AML-193 (cell line): ENCODE measurements at places on chromosomes 7 and 10.

DNA sequence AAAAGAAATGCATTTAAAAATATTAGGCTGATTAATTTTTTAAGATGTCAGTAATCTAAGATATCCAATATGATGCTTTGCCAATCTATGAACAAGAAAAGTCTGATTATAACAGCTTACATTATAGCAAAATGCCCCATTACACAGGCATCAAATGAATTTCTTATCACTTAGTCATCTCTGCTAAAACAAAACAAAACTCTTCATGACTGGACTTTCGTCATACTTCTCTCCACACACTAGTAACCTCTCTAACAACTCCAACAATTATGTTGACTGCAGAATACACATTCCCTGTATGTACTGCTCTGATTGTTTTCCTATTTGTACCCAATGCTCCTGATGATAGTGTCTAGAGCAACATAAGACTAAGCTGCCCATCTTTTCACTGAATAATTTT lies 3.8 kb upstream of the MKI67 start:
- no peak for DNase-seq

GRCh38 chr10:102714621-102715455 lies at the start of gene SFXN2:
Gene SFXN2 (plus strand): TSS chr10:102714636. CDS start chr10:102726637, 12,001 bp downstream.
- peak; percentile 23 for DNase-seq

- DNase-seq = no peak
Measured at GRCh38 chr10:44589944-44590449, 205.1 kb upstream of the CXCL12 start.

GRCh38 chr7:28808796-28809533 lies 149.2 kb downstream of the TRIL start:
- DNase-seq = no peak

DNA sequence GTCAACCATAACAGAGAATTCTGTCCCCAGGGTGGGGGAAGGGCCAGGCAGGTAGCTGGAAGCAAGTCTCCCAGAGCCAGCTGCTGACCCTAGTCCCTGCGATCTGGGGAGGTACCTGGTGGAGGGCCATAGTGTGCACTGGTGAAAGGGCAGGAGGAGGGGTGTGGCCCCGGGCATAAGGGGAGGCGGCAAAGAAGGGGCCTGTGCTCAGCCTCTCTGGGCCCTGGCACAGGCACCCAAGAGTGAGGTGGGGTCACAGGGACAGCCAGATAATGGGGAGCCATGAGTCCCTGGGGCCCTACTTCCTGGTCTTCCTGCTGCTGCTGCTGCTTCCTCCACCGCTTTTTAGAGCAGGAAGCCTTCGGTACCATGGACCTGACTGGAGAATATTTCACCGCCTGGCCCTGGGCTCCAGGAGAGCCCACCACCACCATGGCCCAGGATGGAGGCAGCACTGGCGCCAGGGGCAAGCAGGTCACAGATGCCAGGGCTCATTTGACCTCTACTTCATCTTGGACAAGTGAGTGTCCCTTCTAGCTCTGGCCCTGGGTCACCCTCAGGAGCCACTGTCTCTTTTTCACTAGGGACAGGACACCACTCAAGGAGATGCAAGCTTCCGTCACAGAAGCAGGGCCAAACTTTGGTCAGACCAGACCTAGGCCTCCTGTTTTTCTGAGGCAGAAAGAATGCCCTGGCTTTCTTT lies at the start of gene ANTXRL:
ANTXRL (plus strand) TSS at position 7 of the 703 bp plus-strand sequence; CDS start at position 273, 266 bp downstream.
- DNase-seq = no peak

GRCh38 chr10:5762531-5762930 lies 50.7 kb downstream of the GDI2 start:
- DNase-seq = no peak

DNA sequence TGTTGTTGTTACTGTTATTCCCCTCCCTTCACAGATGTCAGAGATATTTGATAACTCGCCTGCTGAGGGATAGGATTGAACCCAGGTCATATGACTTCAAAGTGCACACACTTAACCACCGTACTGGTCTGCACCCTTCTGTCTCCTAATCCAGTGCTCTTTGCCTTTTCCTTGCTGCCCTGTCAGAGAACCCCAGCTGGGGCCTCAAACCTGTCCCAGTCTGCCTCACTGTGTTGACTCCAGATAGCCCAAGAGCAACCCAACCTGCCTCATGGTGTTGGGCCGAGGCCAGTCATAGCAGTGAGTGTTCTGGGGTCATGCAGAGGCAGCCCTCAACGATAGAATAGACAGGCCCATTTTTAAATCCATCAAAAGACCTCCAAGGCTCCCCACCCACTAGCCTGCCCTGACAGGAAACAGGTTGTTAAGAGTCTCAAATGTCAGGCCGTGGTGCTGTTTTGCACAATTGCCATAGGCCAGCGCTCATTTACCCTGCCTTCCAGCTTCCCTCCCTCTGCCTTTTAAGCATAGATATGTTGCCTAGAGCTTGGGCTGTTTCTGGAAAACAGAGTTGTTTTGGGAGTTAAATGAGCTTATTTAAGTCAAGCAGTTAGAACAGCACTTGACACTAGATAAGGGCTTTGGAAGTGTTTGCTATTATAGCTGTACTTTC lies 37.0 kb upstream of the PDCD4 start:
- DNase-seq = no peak

- DNase-seq = no peak
Measured at GRCh38 chr7:108818742-108819141, 249.1 kb downstream of the DNAJB9 start.

- no peak for DNase-seq
Measured at GRCh38 chr7:134065415-134065814, 61.7 kb upstream of the LRGUK start.
